ENCODE measurements at places on chromosomes 4 and X.
A peak's percentile ranks its signal among the peaks of the same experiment; 100 is the strongest.

- DNase-seq, result no peak
Measured at GRCh38 chr4:102687373-102687981, 73.3 kb downstream of the MANBA start.

- no peak for DNase-seq
Measured at GRCh38 chr4:24364852-24365251, 219.5 kb downstream of the DHX15 start.

DNA sequence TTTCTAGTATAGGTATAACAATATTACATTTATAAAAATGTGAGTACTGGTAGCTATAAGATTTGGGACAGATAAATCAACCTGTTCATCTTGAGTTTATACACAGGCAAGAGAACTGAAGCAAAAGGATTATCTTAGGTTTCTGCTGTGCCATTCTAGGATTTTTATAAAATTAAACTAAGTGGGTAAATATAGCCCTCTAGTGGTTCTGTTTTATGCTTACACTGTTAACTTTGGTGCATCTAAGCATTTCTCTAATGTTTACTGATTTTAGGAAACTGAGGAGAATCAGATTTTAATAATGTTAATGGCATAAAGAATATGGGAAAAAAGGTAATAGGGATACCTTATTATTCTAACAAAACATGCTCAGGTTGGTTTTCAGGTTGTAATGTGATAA, 1.1 kb upstream of the RRH start:
- no peak for DNase-seq

- DNase-seq, result no peak
Measured at GRCh38 chr4:89957046-89957926, 62.6 kb downstream of the MMRN1 start.

- DNase-seq, result no peak
Measured at GRCh38 chr4:118988635-118988972, 100.0 kb downstream of the SYNPO2 start.

DNA sequence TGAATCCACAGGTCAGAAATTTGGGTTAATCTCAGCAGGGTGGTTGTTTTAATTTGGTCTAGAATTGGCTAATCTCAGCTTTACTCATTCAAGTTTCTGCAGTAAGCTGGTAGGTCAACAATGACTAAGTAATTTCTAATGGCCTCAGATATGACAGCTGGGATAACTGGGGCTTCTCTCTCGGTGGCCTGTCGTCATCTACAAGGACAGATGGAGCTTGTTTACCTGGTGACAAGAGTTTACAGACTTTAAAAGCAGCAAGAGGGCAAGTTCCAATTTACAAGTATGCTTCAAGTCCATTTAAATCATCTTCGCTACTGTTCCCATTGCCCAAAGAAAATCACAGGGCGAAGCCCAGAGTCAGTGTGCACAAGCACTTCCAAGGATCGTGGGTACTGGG, 453.9 kb downstream of the PDHA2 start:
- DNase-seq, result no peak

GRCh38 chrX:53458082-53458481, 23.9 kb upstream of the HSD17B10 start:
- no peak for DNase-seq

DNA sequence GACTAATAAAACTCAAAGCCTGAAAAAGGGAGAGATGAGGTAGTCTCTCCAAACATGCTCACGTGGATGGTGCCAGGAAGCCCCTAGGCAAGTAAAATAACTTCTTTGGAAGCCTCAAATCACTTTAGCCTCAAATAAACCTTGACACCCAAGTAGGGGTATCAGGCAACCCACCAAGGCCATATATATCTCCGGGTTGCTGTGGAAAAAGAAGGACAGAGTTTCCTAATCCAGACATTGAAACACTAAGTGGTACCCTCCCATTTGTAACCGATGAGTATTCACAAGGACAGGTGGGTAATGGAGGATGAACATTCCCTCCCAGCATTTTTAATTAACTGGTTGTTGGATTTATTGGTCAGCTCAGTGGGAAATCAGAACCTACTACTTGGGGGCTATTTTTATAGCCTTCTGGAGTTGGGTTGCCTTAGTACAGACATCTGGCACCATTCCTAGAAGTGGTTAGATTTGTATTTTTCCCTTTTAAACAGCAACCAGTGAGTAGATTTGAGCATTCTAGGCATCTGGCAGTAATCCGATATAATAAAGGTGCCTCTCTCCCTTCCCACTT, 87.7 kb downstream of the GPC3 start:
- no peak for DNase-seq

GRCh38 chrX:35696760-35697234, 101.3 kb upstream of the MAGEB16 start:
- DNase-seq, result no peak

GRCh38 chrX:11419102-11419501, 125.9 kb downstream of the AMELX start:
- no peak for DNase-seq

GRCh38 chr4:48905363-48906015, 1.1 kb downstream of the OCIAD2 start:
- peak; percentile 37 for DNase-seq

DNA sequence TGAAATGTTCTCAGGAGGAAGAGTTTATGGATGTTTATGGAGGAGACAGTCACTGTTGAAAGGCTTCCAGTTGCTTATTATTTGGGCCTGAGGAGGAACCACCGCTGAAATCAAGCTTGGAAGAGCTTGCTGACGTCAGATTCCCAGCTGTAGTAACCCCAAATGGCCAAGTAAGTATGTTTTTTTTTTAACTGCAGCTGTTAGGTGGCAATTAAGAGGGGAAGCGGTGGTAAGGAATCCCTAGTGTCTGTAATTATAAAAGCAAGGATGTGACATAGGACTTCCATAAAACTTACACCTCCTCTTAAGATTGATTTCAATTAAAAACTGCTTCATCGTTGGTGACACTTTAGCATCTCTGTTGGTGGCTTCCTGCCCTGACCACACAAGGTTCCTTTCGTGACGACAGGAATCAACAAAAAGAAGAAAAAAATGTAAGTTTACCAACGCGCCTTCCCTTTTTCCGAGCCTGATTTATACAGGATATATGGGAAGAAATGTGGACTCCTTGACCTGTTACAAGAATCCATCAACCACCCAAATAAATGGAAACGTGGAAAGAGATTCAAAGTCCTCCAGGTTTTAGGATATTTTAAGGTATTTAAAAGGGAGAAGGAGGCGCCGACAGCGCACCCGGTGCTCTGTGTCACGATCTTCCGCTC, 884 bp downstream of the RELL1 start:
- DNase-seq, result peak; percentile 49

- no peak for DNase-seq
Measured at GRCh38 chrX:1601768-1602085, 10.3 kb downstream of the AKAP17A start.

DNA sequence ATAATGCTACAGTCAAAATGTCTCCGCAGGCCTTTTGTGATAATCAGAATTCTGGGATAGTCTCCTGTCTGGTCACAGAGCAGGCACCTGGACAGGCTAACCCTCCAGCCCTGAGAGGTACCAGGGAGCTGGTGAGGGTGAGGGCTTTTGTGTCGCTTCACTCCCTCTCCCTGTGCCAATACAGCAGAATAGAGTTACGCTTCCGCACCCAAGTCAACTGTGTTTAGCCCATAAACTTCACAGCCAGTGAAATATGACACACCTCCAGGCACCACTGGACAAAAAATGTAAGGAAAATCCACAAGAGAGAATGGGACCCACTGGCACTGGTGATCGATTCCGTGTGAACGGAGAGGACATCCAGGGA, 1.3 kb downstream of the GAK start:
- no peak for DNase-seq

DNA sequence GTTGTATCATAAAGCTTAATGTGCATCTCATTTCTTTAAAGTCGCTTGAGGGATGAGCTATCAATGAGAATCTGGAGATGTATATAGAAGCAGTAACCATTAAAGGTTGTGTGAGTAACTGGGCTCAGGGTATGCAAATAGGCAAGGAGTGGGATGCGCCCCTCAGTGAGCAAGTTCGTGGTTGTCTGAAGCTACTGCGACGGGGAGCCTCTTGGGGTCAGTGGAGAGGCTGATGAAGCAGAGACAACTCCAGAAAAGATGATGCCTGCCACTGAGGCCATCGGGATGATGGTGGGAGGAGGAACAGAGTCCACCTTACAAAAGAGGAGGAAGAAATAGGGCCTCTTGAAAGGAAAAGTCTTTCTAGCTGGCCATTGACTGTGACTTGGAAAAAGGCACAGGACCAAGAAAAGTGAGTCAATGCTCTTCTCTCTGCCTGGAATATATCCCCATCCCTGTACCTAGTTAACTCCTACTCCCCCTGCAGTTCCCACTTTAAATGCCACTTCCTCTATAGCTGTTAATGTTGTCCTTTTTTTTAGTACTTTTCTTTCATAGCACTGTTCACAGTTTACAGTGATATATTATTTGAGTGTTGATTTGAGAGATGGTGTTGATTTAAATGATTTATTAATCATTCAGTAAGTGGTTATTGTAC, 51.4 kb upstream of the LSM6 start:
- no peak for DNase-seq

GRCh38 chr4:138788857-138789256, 226.7 kb upstream of the NOCT start:
- no peak for DNase-seq

GRCh38 chr4:98887145-98887544, 41.8 kb downstream of the EIF4E start:
- DNase-seq, result no peak

GRCh38 chrX:67636532-67636931, 92.7 kb downstream of the AR start:
- DNase-seq, result no peak

GRCh38 chrX:40145923-40146261, 48.1 kb upstream of the BCOR start:
- no peak for DNase-seq

GRCh38 chr4:3684546-3684945, 81.6 kb upstream of the ADRA2C start:
- DNase-seq, result no peak

DNA sequence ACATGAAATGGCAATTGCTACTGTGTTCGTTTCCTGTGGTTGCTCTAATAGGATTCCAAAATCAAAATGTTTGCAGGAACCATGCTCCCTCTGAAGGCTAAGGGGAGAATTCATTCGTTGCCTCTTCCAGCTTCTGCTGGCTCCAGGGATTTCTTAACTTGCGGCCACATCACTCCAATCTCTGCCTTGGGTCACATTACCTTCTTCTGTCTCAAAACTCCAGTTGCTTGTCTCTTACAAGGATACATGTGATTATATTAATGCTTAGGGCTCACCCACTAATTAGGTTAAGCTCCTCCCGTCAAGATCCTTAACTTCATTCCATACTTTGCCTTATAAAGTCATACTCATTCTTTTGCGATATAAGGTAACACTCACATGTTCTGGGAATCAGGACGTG, 208.4 kb downstream of the RBM46 start:
- DNase-seq, result peak; percentile 13

DNA sequence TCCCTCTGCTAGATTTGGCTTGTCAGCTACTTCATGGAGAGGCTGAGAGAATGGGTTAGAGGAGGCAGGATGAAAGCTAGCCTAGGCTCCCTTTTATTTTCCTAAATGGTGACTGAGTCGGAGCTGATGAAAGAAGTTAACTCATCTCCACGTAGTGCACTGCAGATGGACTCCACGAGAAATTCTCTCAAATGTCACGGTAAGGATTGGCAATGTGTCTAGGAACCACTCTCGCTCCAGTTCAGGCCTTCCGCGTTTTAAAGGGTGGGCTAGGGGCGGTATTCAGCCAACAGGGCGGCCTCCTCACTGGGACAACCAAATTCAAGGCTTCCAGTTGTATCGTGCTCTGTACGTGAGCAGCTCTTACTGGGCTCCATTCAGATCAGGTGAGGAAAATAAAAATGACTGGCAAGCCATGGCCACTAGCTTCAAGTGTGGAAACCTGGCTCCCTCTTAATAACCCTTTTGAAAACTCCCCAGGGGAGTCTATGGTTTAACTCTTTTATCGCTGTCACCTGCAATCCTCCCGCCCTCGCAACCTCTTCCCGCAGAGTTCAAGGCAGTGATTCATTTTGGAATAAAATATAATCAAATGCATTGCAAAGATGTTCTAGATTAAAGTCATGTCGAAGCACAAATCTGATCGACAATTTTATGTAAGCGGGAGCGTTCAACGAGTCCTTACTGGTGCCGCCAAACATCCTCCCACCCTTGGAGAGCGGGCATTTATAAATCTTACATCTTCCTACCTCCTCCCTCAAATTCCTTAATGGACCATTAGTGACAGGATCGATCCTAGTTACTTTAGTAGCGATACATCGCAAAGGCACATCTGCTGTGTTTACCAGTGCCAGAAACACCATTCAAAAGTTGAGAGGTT, 1.2 kb downstream of the SPOCK3 start:
- DNase-seq, result no peak

GRCh38 chrX:102832661-102833060, 104.4 kb upstream of the RAB40AL start:
- peak; percentile 59 for DNase-seq

DNA sequence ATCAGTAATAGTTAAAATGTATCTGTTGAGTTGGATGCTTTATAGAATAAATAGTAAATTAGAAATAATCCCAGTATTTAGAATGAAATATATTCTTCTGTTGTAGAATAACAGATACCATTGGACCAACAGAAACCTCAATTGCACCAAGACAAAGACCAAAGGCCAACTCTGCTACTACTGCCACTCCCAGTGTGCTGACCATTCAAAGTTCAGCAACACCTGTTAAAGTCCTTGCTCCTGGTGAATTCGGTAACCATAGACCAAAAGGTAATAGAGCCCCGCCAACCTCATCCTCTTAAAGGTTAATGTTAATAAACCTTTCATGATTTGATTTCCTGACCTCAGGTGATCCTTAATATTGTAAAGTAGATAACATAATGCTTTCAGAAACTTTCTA, 73.8 kb downstream of the PAQR3 start:
- no peak for DNase-seq

DNA sequence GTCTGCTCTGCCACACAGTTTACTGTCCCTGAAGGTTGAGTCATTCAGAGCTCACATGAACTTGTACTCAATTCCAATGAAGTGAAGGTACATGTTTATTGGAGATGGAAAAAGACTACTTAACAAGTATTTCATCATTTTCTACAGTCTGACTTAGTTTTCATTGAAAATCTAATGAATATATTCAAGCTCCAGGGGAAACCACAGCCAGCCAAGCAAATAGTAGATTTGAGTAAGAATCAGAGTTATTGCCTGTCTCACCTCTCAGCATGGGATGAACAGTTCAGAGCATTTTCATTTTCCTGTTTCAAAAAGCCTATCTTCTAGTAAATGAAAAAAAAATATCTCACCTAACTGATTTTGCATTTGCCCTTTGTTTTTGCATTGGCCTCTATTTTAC, 1249.4 kb upstream of the DIAPH2 start:
- no peak for DNase-seq

DNA sequence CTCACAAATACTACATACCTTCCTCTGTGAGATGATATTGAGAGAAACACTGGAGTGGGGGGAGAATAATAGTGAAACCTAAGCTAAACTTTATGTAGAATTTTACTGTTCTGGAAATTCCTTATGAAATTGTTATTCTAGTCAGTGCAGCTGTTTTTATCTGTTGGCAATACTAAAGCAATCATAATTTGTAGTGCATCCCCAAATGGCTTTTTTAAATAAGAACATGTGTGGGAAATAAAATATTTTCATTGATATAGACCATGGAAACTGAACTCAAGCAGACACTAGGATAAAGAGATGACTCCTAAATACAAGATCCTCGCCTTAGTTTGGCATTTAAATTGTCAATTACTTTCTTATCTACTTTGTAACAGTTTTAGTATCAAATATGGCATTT, 51.1 kb downstream of the SEC24D start:
- no peak for DNase-seq

GRCh38 chr4:35950442-35950841, 293.9 kb downstream of the ARAP2 start:
- DNase-seq, result no peak
